AG04449 (cell line): ENCODE measurements at places on chromosomes 4 and X.

GRCh38 chrX:120242813-120243212, 7.8 kb upstream of the ZBTB33 start:
- DNase-seq: no peak

GRCh38 chrX:9785944-9786797, at the start of gene SHROOM2:
Gene SHROOM2, plus strand, starts transcription at chrX:9786429. Its CDS starts 117 bp downstream, at chrX:9786546.
- DNase-seq: no peak

DNA sequence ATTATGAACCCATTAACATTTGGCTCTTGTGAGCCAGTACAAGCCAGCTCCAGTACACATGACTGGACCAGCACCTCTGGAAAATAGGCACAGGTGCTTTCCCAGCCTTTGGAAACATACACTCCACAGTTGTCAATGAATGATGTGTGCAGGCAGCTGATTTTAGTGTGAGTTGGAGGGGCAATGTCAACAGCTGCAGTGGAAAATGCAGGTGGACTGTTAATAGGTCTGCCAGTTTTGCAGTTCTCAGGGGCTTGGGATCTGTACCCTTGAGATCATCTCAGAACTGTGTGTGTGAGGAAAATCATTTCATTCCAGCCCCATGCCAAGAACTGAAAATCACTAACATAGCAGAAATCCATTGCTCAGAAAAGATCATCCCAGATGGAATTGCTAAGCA, 81.7 kb upstream of the CHRDL1 start:
- DNase-seq: no peak

DNA sequence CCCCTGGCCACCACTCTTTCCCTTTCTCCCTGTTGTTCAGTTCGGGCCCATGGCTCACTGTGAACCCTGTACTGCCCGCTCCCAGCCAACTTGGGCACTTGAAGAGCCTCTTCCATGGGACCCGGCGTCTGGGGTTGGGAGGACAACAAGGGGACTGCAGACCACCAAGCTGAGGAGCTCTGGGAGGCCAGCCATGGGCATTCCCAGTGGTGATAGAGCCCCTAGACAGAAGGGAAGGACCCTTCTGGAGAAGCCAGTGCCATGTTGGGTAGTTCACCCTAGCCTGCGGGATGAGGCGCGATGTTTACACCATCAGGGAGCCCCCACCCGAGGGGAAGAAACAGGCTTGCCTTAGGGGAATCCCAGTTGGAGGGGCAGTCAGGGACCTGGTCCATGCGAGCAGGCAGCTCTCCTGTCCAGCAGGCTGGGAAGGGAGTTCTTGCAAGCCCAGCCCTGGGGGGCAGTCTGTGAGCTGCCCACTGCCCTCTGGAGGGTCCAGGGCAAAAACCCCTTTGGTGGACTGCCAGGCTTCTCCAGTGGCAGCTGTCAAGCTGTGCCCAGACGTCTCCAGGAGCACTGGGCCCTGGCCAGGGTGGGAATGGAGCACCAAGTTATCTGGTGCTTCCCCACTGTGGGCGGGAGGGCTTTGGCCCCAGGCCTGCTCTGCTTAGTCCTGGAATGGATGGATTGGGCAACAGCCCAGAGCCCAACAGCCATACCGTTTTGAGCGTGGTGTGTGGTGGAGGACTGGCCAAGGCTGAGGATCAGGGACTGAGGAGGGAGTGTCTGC, 23.7 kb upstream of the UBA1 start:
- DNase-seq: no peak

DNA sequence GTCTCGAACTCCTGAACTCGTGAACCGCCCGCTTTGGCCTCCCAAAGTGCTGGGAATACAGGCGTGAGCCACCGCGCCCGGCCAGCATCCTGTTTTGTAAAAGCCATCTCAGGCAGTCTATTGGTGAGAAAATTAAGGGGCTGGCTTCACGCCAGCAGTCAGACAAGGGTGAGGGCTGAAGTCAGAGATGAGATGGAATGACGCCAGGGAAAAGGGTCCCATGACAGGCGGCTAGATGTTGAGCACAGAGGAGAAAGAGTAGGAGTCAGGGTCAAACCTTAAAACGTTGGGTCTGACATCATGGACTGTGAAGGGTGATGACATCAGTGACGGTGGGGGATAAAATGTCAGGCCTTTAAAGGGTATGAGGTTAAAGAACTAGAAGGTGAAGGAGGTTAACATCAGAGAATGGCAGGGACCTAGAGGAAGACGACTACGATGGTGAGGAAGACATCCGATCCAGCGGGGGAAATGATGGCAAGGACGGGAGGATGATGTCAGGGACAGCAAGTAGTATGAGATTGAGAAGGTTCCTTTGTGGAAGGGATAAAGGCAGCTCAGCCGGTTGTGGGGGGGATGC, 504 bp upstream of the RBM3 start:
- no peak for DNase-seq

DNA sequence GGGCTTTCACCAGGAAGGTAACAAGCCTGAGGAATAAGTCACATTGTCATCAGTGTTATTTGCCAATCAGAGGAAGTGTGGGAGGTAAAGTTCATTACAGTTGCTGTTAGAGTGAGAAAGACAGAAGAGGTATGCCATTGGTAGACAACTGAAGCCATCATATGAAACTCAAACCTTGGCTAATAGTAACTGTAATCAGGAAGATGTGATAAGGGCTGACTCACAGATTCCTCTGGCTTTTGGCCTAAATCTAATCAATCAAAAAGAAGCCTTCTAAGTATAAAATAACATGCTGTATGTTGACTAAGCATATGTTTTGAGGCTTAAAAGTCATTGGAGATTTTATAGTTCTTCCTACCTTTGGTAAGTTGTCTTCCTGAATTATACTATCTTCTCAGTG, 242.8 kb downstream of the PCDH7 start:
- no peak for DNase-seq

DNA sequence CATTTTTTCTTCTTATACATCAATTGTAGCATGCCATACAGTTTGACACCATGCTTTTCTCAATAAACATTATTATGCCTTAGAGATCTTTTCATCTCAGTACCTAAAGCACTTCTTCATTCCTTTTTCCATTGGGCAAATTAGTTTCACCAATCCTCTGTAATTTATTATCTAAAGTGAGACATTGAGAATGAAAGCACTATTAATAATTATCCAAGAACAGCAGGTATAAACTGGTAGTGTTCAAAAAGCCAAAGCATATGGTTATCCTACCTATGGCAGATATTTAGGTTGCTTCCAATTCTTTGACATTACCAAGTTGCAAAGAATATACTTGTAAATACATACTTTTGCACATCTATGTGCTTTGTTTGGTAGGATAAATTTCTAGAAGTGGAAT, 15.6 kb downstream of the LAMTOR3 start:
- DNase-seq: no peak

- no peak for DNase-seq
Measured at GRCh38 chr4:2150076-2150475, 90.9 kb downstream of the NAT8L start.

- DNase-seq: no peak
Measured at GRCh38 chrX:132876523-132877338, 81.7 kb downstream of the HS6ST2 start.

- DNase-seq: no peak
Measured at GRCh38 chr4:37666625-37667071, 19.5 kb downstream of the RELL1 start.

GRCh38 chr4:76957004-76957738, 7.6 kb downstream of the SEPTIN11 start:
- no peak for DNase-seq

DNA sequence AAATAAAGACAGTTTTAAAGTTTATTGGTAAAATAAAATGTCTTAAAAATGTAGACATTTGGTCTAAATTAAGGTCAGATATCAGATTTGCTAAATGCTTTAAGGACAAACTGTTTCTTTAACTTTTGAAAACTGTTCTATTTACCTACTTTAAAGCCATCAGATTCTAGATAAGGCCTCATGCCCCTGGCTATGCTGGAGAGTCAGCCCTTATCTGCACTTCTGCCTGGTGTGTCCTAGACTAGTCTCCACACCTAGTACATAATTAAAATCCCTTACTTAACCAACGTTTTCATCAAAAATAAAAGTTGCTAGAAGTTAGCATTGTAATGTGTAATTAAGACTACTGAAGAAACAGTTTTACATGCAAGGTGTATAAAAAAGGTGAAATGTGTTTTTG, 25.6 kb downstream of the HSD17B11 start:
- no peak for DNase-seq

DNA sequence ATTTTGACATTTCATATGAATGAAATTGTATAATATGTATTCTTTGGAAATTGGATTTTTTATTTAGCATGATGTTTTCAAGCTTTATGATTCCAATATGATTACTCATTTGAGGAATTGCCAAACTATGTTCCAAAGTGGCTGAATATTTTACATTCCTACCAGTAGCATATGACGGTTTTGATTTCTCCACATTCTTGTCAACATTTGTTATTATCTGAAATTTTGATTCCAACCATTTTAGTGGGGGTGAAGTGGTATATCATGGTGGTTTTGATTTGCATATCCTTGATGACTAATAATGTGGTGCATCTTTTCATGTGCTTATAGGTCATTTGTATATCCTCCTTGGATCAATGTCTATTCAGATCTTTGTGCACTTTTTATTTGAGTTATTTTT, 2.6 kb upstream of the BEX1 start:
- DNase-seq: peak; percentile 2

GRCh38 chrX:11888421-11888820, 130.4 kb downstream of the MSL3 start:
- DNase-seq: no peak

GRCh38 chrX:129769467-129770154, 10.1 kb upstream of the SASH3 start:
- no peak for DNase-seq

- DNase-seq: no peak
Measured at GRCh38 chr4:138307319-138307718, 65.2 kb upstream of the SLC7A11 start.

- no peak for DNase-seq
Measured at GRCh38 chrX:80816051-80816450, 6.4 kb upstream of the BRWD3 start.

DNA sequence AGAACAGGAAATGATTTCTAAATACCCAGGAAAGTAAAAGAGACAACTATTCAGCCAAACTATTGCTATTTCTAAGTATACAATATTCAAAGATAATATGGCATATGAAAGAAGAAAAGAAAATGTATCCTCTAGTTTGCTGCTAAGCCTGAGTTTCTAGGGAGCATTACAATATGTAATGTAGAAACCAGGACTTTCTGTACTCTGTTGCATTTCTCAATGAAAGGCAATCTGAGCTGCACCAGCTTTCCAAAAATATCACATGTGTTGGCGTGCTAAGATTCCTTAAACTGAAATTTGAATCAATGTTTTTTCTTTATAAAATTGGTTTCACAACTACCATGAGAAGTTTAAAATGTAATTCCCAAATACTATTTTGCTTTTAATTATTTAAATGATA, 129.6 kb downstream of the ANK2 start:
- no peak for DNase-seq

- no peak for DNase-seq
Measured at GRCh38 chrX:129760981-129761380, 18.8 kb upstream of the SASH3 start.

- no peak for DNase-seq
Measured at GRCh38 chr4:169698331-169698730, 59.4 kb downstream of the HPF1 start.

DNA sequence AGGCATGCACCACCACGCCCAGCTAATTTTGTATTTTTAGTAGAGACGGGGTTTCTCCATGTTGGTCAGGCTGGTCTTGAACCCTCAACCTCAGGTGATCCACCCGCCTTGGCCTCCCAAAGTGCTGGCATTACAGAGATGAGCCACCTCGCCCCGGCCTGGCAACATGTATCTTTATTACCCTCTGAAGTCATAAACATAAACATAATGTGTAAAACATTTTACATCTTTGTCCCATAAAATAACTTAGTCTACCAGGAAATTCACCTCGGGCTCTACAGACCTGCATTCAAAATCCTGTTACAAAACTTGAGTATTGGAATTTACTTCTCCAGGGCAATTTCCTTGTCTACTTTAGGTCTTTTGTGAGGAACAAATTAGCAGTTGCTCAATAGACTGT, 68.1 kb upstream of the DUSP21 start:
- no peak for DNase-seq

DNA sequence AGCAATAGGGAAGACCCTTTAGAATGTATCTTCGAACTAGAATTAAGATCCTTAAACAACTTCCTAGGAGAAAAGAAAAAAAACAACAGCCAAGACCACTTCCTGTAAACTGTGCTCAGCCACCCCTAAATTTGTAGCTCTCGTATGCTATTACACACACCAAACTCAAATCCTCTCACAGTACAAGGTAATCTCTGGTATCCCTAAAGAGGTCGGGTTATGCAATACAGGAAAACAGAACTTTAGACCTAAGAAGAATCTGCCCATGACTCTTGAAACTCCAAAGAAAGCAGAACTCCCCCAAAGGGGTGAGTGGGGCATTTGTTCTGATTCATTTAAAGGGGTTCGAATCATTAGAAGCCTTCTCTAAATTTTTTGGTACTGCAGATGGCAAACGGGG, 170.9 kb upstream of the CASK start:
- DNase-seq: no peak

- no peak for DNase-seq
Measured at GRCh38 chr4:602559-602942, 22.8 kb upstream of the PDE6B start.

DNA sequence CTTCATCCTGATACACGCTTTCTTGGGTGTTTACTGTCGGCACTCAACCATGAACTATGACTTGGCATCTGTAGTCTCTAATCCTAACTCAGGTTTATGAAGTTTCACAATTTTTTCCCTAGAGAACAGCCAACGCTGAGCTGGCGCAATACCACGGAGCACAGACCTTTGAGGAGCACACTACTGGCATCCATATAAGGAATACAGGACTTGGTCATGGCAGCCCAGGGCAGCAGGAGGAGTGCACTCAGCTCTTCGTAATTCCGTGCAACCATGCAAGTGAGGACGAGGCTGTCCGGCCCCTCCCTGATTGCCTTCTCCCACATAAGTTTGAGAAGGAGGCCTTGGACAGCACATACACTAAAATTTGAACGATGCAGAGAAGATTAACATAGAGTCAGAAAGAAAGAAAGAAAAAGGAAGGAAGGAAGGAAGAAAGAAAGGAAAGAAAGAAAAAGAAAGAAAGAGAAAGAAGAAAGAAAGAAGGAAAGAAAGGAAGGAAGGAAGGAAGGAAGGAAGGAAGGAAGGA, 41.0 kb upstream of the PDLIM5 start:
- DNase-seq: no peak

DNA sequence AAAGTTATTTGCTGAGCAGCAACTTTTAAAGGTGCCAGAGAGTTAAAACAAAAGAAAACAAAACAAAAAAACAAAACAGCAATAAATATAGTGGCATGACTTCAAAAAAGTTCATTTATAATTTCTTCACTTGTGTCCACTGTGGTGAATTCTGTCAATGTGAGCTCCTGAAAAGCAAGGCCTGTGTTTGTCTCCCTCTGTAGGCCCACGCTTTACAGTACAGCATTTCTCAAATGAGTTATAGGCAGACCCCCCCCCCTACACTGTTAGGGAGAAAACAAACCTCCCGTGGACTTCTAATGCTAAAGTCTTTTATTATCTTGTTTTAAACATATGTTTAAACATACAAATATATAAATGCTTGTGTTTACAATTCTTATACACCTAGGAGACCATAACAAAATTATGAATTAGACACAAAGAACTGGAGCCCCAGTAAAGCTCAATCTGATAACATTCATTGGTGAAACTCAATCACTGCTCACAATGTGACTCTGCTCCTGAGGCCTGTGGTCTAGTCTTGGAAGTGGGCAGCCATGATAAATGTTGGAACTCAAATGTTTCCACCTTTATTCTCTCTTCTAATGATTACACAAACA, 47.0 kb upstream of the SCOC start:
- no peak for DNase-seq
